Stimulated activated CD4-positive, alpha-beta T cell treated with anti-CD3 and anti-CD28 coated beads, Interleukin-15, amount 100 ng/mL, for 1 hour (primary cell): ENCODE measurements at places on chromosomes 4 and X.

DNA sequence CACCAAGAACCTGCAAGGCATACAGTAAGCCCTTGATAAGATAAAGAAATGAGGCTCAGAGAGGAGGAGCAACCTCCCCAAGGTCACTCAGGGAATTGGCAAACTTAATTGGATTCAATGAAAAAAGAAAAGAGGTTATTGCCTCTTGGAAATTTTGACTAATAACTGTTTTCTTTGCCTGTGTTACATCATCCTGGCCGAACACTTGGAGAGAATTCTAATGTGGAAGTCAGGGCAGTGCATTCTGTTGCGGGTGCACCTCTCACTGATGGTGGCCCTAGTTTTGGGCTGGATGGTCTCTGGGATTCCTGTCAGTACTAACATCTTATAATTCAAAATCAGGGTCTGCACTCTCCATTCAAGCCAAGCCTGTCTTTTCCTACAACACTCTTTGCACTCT is 186.2 kb upstream of the BCOR start:
- no peak for DNase-seq

DNA sequence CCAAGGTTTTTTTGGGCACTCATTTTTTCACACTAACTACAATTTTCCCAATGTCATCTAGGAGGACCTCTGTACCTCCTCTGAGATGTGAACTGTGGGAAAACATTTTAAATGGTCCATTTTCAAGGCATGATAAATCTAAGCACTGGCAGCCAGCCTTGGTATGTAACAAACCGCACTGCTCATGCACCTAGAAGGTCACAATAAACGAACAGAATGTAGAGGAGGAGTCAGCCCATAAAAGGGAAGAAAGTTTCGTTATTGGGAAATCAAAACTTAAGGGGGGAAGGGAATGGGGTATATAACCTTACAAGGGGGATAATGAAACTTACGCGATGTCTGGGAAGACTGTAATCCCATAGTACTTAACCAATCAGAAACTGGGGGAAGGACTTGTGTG is 16.4 kb downstream of the COX18 start:
- DNase-seq = no peak

GRCh38 chr4:142940425-142941330 is 94.6 kb upstream of the INPP4B start:
- DNase-seq = no peak

DNA sequence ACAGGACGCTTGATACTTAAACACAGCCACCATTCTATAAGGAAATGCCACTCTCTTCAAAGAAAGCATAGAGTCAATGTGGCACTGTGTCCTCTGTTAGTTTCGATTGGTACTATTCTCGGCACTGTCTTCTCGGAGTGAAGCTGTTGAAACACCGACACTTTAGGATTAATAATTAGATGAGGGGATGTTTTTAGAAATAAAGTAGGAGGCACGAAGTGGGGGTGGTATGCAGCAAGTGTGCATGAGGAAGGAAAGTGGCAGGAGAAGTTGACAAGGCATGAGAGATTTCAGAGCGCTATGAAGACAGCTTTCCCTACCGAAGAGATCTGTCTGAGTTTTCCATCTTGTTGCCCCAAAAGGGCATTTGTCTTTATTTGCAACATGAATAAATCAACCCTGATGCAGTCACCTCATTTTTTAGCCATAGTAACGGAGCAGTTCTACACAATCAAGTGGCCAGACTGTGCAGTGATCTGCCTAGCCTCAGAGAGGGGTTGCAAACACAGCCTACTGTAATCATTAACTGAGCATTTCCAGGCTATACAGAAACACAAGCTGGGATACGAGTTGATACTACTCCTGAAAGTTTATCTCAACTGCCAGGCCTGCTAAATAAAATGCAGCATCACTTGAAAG is 8.3 kb downstream of the GPRIN3 start:
- no peak for DNase-seq

GRCh38 chr4:186161138-186161537 is 30.2 kb upstream of the CYP4V2 start:
- no peak for DNase-seq

DNA sequence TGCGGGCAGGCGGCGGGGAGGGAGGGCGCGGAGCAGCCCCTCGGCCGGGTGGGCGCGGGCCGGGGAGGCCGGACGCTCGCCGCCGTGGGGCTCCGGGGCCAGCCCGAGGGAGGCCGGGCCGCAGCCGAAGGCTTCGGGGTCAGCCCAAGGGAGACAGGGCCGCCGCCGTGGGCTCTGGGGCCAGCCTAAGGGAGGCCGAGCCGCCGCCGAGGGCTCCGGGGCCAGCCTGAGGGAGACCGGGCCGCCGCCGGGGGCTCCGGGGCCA is 251 bp downstream of the KIAA0232 start:
- no peak for DNase-seq

DNA sequence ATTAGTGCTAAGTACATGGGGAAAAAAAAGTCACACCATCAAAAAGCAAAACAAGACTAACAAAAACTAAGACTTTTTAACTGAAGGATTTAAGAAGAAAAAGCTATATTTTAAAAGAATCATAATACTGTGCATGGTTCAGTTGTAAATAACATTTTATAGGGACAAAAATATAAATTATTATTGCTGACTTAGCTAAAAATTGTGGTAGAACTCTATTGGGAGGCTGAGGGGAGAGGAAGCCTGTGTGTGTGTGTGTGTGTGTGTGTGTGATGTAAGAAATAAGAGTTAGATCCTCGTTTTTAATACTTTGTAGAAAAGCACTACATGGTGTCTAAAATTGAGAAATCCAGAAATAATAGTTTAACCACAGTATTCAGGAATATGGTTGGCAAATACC is 1950.9 kb upstream of the TENM3 start:
- no peak for DNase-seq

- no peak for DNase-seq
These were observed 36.0 kb downstream of the CXCL8 start for GRCh38 chr4:73776321-73776729.

- DNase-seq = no peak
These were observed 30.8 kb upstream of the C1GALT1C1 start for GRCh38 chrX:120660637-120661036.

DNA sequence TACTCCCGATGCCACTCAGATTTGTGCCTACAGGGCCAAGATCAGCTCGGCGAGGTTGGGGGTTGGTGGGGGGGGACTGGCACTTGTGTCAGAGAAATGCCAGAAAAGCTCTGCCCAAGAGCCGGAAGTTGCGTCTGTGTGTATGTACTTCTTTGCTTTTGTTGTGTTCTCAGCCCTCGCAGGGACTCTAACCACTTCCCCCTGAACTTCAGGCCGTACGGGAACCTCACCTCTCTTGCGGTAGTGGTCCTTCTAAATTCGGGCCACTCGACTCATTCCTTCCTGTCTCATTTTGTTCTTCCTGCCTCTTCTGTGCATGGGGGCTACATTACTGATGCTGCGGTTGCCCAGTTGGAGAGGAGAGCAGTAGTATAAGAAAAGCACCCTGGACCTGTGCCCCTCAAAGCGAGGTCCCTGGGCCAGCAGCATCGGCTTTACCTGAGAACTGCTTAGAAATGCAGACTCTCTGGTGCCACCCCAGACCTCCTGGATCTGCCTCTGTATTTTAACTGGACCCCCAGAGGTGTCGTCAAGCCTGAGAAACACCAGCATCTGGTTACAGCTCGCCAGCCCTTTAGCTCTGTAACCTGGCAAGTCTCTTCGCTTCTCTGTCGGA is 146.3 kb upstream of the RPS6KA3 start:
- DNase-seq = no peak

DNA sequence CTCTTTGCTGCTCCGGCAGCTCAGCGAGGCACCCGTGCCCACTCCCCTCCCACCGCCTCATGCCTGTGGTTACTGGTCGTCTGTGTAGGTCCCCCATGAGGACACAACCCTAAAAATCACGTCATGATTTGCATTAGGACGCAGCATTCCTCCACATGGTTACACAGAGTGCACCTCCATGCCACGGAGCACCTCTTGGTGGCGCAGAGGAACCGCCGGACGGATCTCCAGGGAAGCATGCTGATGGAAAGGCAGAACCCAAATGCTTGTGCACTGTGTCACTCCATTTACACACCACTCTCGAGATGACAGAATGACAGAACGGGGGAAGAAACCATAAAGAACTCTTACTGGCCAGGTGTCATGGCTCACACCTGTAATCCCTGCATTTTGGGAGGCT is 22.4 kb downstream of the FAM53A start:
- no peak for DNase-seq

DNA sequence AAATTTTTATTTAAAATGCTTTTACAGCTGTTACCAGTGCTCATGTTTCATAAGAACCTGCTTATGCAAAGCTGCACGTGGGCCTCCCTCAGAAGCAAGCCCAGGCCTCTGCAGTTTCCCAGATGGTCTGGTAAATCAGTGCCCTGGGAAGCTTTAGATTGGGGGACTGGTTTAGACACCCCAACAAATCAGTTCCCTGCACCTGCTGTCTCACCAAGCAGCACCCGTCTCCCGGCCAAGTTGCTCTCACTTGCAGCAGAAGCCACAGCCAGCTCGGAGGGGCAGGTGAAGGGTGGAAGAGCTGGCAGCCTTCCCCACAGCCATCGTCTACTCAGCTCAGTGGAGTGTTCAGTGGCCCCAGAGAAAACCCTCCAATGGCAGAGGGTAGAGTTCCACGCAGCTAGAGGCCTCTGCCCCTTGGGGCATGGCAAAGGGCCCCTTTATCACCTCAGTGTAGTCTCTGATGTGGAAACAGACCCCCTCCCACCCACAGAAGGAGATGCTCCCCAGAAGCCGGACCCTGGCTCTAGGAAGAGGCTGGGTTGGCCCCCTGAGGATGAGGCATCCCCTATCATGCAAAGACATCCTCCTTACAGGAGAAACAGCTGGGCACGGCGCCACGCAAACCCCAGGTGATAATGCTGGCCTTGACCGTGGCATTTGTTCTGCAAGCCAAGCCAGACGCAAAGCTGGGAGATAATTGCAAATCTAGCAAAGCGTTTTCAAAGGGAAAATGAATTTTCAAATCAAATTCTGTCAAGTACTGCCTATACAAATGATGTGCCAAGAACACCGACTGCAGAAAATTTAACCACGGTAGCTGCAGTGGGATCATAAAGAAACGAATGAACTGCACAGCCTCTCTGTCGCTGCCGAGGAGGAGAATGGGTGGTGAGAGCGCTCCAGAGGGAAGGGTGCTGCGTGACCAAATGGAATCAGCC is 51.9 kb downstream of the ZFYVE28 start:
- no peak for DNase-seq

DNA sequence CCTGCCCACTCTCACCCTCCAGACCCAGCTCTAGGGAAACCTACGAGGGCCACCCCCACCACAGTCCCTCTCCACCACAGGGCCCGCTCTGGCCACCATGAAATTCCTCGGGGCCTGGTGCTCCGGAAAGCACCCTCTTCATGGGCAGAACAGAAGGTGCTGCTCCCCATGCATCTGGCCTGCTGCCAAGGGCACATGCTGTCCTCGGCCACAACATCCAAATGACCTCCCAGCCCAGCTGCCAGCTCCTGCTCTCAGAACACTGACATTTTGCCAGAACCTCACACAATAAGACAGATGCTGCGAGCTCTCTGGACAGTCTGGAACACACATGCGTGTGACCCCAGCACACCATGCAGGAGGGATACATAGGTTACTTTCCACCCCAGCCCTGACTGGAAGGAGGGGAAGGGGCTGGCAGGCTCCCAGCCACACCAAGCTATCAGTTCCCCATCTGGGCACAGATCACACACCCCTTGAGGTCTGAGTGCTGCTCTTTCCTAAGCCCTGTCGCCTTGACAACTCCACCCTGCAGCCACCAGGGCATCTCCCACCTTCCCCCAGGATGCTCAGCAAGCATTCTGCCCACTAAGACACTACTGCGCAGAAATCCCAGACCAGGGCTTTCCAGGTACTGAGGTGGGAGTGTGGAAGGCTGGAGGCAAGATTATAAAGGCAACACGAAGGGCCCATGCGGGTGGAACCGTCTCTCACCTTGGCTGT is 5.8 kb downstream of the CCNQ start:
- no peak for DNase-seq

- DNase-seq = no peak
These were observed 57.0 kb downstream of the ATP11C start for GRCh38 chrX:139875841-139876240.

- no peak for DNase-seq
These were observed 14.2 kb downstream of the ELOVL6 start for GRCh38 chr4:110184140-110184790.

DNA sequence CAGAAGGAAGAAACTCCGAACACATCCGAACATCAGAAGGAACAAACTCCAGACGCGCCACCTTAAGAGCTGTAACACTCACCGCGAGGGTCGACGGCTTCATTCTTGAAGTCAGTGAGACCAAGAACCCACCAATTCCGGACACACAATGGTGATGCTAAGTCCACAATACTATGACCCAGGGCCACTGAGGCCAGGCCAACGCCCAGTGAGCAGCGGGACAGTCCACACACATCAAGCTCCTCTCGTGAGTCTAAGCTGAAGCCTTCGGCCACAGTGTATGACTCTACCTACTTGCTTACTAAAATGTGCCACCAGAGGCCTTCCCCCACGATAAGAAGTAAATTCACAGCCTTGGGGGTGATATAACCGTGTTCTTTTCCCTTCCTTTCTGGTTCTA is 10.2 kb upstream of the CDKN2AIP start:
- no peak for DNase-seq
